ENCODE measurements at places on chromosomes 5 and 9.

DNA sequence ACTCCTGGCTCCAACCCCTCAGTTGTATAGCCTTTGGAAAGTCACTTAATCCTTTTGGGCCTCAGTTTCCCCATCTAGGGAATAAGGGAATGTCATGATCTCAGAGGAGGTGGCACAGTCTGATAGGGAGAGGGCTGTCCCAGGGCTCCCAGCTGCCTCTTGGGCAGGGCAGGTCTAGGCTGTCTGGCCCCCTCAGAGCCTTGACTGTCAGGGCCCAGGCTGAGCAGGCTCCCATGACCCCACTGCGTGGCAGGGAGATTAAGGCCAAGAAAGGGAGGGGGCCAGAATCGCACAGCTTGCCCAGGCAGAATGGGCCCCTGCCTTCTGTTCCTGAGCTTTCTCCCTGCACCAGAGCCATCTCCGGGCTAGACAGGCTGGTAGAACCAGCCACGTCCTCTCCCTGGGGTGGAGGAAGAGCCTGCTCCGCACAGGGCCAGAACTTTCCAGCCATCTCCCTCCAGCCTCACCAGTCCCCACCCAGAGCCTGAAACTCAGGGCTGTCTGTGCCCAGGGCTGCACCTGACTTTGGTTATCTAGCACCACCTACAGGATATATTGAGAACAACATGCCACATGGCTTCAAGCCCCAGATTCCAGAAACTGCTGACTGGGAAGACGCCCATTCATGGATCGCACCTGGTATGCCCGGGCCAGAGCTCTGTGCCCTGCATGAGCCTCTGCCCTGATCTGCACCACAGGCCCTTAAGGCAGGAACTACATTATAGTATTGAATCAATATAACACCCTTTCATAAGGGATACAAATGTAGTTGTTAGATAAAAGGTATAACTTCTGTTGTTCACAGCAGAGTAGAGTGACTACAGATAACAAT lies 32.1 kb downstream of the NAIF1 start:
- H3K36me3 ChIP-seq, result peaks cover 3% of the 10 kb centered on the region
- no peak overlapping the region for H3K4me3 ChIP-seq
- peaks cover 2% of the 10 kb centered on the region for H3K27me3 ChIP-seq
- DNase-seq, result peak; percentile 72
- H3K4me1 ChIP-seq, result peaks cover 45% of the 10 kb centered on the region

GRCh38 chr9:88757406-88758010 lies 222.5 kb downstream of the NXNL2 start:
- DNase-seq, result no peak
- H3K27ac ChIP-seq, result no peak overlapping the region
- no peaks in the 10 kb centered on the region for H3K4me1 ChIP-seq
- H3K4me3 ChIP-seq, result no peak overlapping the region
- peaks cover 14% of the 10 kb centered on the region for H3K27me3 ChIP-seq

DNA sequence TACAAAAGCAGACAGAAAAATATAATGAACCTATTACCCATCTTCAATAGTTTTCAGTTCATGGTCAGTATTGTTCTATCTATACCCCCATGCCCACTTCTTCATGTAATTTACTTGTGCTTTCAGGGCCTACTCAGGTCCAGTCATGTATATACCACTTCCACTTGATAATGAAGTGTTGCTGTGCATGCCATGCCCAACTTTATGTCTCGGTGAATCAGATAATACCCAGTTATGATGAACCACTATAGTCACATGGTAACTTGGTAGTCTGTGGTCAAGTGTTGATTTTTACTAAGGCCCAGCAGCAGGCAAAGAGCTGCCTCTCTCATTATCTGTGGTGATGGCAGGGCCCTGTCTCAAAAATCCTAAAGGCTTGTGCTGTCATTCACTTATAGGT lies 70.7 kb upstream of the IL33 start:
- no peak overlapping the region for H3K27ac ChIP-seq
- H3K36me3 ChIP-seq, result no peaks in the 10 kb centered on the region
- no peak for DNase-seq
- H3K4me1 ChIP-seq, result no peaks in the 10 kb centered on the region
- H3K4me3 ChIP-seq, result no peak overlapping the region

- DNase-seq, result no peak
- no peak overlapping the region for H3K27ac ChIP-seq
- no peaks in the 10 kb centered on the region for H3K4me1 ChIP-seq
These were observed 196.2 kb downstream of the FRMD3 start for GRCh38 chr9:83342006-83342405.

DNA sequence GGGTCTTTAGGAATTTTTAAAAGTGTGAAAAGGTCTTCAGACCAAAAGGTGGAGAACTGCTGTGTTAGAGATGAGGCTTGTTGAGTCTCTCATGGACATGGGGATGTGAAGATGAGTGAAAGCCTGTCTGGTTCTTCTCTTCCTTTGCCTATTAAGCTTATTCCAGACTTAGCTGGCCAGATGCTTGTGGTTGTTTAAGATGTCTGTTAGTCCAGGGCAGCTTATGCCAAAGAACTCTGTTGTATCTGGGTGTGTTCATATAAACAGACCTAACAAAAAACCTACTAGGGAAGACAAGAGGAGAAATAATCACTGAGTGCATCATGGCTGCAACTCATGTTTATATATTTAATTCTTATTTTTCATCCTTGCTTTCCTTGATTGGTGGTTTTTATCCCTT lies 57.5 kb upstream of the NCS1 start:
- peaks cover 17% of the 10 kb centered on the region for H3K36me3 ChIP-seq
- no peak overlapping the region for H3K27ac ChIP-seq

- no peaks in the 10 kb centered on the region for H3K4me1 ChIP-seq
- peaks cover 9% of the 10 kb centered on the region for H3K27me3 ChIP-seq
- H3K36me3 ChIP-seq, result no peaks in the 10 kb centered on the region
- DNase-seq, result no peak
These were observed 430.6 kb downstream of the PIK3R1 start for GRCh38 chr5:68646144-68646543.

DNA sequence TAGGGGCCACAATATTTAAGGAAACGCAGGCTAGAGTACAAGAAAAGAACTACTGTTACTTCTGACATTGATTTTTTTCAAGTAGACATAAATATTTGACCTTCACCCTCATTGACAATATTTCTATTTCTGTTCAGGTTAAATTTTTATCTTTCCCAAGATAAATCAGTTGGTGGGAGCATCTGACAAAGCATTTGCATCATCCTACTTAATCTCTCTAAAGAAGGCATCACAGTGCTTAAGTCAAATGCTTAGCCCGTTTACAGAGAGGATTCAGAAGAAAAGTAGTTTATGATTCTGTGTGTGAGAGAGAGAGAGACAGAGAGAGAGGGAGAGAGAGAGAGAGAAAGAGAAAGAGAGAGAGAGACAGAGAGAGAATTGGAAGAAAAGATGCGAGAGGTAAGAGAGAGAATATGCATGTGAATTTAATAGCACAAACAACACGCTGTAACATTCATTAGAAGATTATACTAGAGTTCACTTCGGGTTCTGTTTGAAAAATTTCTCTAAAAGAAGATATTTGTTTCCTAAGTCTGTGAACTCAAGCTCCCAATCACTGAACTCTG lies 1093.3 kb upstream of the CDH6 start:
- H3K27ac ChIP-seq, result no peak overlapping the region
- DNase-seq, result no peak
- no peaks in the 10 kb centered on the region for H3K4me1 ChIP-seq

DNA sequence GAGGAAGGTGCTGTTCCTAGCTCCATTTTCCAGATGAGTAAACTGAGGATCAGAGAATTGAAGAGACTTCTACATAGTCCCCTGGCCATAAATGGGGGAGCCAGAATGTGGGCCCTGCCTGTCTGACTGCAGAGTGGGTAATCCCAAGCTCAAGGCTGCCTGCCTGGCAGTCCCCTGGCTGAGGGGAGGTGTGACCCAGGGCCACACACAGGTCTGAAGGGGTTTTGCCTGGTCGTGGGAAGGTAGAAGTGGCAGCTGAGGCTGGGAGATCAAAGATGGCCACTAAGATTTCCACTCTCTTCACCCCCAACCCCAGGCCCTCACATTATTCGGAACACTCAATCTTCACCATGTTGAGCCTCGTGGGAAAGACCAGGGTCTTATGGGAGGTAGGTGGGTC lies 176.3 kb downstream of the MACROH2A1 start:
- H3K36me3 ChIP-seq, result no peaks in the 10 kb centered on the region
- DNase-seq, result no peak
- no peak overlapping the region for H3K27ac ChIP-seq
- H3K4me3 ChIP-seq, result no peak overlapping the region
- no peaks in the 10 kb centered on the region for H3K4me1 ChIP-seq

GRCh38 chr5:57805732-57806131 lies 323.1 kb upstream of the ACTBL2 start:
- no peak for DNase-seq
- no peaks in the 10 kb centered on the region for H3K27me3 ChIP-seq
- no peaks in the 10 kb centered on the region for H3K4me1 ChIP-seq
- no peaks in the 10 kb centered on the region for H3K36me3 ChIP-seq
- H3K4me3 ChIP-seq, result no peak overlapping the region
- no peak overlapping the region for H3K27ac ChIP-seq

GRCh38 chr5:169711551-169712225 lies 74.6 kb downstream of the DOCK2 start:
- no peak overlapping the region for H3K27ac ChIP-seq
- no peaks in the 10 kb centered on the region for H3K27me3 ChIP-seq
- H3K36me3 ChIP-seq, result peaks cover 91% of the 10 kb centered on the region

GRCh38 chr9:37769306-37769705 lies 15.6 kb downstream of the EXOSC3 start:
- no peak overlapping the region for H3K27ac ChIP-seq
- H3K4me1 ChIP-seq, result no peaks in the 10 kb centered on the region
- no peak for DNase-seq
- peaks cover 46% of the 10 kb centered on the region for H3K36me3 ChIP-seq
- no peak overlapping the region for H3K4me3 ChIP-seq
- no peaks in the 10 kb centered on the region for H3K27me3 ChIP-seq

DNA sequence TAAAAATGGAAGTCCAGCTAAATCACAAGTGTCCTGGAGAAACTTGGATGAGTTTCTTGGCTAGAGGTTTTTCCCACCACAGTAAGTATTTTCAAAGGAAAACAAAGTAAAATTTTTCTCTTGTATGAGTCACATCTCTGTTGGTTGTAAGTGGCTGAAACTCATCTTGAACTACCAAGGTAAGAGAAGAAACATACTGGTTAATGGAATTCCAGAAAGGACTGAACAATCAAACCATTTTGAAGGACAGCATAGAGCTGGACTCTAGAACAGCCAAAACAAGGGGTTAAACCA lies 102.8 kb upstream of the CDKN2B start:
- H3K27ac ChIP-seq, result no peak overlapping the region
- no peak overlapping the region for H3K4me3 ChIP-seq
- H3K36me3 ChIP-seq, result peaks cover 3% of the 10 kb centered on the region
- DNase-seq, result no peak
- peaks cover 6% of the 10 kb centered on the region for H3K4me1 ChIP-seq

DNA sequence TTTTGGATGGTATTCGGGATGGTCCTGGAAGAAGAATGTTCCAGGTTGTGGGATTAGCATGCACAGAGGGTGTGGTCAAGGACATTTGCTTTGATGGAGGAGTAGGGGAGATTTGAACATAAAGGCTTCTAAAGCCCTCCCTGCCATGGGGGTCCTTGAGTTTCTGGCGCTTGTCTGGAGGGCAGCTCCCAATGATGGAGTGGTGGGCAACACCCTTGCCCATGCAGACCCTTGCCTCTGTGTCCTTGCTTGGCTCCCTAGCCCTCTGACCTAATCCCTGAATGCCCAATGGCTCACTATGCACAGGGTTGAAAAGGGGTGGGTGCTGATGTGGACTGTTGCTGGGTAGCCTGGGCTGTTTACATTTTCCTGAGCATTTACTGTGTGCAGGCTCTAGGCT lies 66.6 kb downstream of the RALGPS1 start:
- no peak overlapping the region for H3K4me3 ChIP-seq
- peaks cover 30% of the 10 kb centered on the region for H3K36me3 ChIP-seq
- peak overlapping the region; percentile 29 for H3K27ac ChIP-seq
- H3K4me1 ChIP-seq, result peaks cover 40% of the 10 kb centered on the region

DNA sequence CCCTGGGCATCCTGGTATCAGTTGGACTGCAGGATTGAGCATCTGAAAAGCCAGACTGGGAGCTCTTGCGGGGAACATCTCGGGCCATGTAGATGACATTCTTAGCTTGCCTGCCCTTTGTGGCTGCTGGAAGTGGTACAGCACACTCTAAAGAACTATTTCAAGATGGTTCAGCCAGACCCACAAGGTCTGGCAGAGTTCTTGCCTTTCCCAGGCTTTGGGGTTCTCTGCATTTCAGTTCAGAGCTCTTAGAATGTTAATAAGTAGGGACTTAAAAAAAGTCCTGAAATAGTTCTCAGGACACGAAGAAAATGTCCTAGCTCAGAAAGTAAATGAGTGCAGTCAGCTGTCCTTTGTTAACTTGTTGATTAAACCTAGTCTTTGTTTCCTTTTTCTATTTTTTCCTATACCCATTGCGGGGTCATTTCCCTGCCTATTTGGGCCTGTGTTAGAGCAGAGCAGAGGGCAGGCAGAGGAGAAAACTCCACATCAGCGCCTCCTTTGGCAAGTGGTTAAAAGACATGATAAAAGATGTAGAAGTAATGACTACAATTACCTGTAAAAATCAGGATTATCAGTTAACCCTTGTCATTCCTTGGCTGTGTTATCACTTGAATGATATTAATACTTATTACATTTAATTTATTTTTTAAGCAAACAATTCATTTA lies 291.5 kb downstream of the ZSWIM6 start:
- H3K4me1 ChIP-seq, result peaks cover 6% of the 10 kb centered on the region
- no peak for DNase-seq
- H3K4me3 ChIP-seq, result no peak overlapping the region
- H3K27ac ChIP-seq, result no peak overlapping the region
- H3K36me3 ChIP-seq, result no peaks in the 10 kb centered on the region
- peaks cover 46% of the 10 kb centered on the region for H3K27me3 ChIP-seq

DNA sequence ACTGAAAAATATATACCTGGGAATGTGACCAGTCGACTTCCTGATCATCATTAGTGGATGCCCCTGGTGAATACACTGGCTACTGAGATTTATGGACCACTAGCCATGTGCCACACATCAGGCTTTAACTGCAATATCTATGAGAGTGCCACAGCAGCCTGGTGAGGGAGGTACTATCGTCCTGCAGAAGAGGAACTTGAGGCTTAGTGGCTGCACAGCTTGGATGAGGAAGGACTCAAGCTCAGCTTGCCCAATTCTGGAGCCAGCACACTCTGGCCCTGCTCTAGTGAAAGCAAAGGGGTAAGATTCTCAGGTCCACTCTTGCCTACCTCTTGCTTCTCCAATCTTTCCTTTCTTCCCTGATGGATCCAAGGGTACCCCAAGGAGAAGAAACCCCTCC lies 129.3 kb downstream of the ENTREP1 start:
- no peaks in the 10 kb centered on the region for H3K27me3 ChIP-seq
- H3K4me3 ChIP-seq, result no peak overlapping the region
- DNase-seq, result no peak
- no peak overlapping the region for H3K27ac ChIP-seq
- no peaks in the 10 kb centered on the region for H3K4me1 ChIP-seq

Measured in activated CD4-positive, alpha-beta memory T cell treated with anti-CD3 and anti-CD28 coated beads, Interleukin-2, amount 10 ng/mL, durations not matched to agents 7 days and 5 days (primary cell).